Aorta (tissue), 5 donors: ENCODE measurements at places on chromosomes 4 and X. TPM values are rescaled to one million over a fixed set of nuclear protein-coding genes. Genes with fewer than 3 reads are reported as not detected.

Gene CAPN6
- total RNA-seq = 5.7 TPM

Gene CT83
- total RNA-seq = not detected

Gene THOC2
- total RNA-seq = 90.7 TPM

Gene CTAG1A
- total RNA-seq = not detected

Gene IL21
- total RNA-seq = not detected

Gene TMPRSS11E
- total RNA-seq = not detected

Gene KLHL5
- 31.7 TPM for total RNA-seq

Gene TNMD
- 0.36 TPM for total RNA-seq

Gene HSFX4
- total RNA-seq = not detected

Gene OTC
- 1.4 TPM for total RNA-seq

Gene WNK3
- total RNA-seq = 6.2 TPM

Gene C1QTNF7
- 12.5 TPM for total RNA-seq
